Amniotic epithelial cell (primary cell): ENCODE measurements at places on chromosomes 3 and 15.

DNA sequence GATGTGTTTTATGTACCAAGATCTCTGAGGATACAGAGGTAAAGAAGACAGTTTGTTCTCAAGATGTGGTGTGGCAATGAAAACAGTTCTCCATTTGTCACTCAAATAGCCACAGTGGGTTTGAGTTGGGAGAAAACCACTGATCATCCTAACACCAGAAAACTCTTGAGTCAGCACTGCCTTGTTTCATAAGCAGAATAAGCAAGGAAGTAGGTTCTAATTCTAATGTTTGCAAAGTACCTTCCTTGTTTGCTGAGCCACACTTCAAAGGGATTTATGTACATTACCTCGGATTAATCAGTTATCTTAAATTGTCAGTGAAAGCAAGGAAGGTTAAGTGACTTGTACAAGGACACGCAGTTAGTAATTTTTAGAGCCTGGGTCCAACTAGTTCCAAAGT, 107.8 kb upstream of the BOC start:
- peak; percentile 49 for DNase-seq

GRCh38 chr3:23811919-23812318, 6.2 kb downstream of the UBE2E1 start:
- DNase-seq = no peak

DNA sequence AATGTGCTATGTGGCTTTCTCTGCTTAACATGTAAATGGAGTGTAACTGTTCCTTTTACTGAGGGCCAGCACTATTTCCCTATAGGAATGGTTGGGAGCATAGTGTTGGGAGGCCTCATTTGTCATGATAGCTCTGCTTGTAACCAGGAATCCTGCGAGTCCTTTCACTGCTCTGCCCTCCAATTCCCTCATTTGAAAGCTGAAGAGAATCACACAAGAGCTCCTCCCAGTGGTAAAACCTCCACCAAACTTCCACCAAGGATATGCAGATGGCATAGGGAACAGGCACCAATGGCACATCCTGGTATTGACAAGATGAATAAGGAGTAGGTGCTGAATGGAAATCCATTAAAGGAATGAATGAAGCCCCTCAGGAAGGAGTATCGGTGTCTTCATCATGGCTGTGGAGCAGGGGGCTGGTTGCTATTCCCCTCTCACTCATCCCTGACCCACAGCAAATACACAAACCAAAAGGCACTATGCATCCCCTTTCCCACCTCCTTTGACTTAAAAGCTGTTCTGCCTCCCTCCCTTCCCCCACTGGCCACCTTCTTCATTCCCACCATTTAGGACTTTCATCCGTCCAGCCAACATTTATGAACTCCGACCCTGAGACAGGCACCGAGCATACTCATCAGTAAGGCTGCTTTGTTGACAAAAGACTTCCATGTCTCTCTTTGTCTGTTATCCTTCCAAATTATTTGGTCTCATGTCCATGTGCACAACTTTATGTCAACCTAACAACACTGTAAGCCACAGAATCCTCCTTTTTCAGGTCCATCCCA, 560.8 kb downstream of the FOXP1 start:
- peak; percentile 33 for DNase-seq

DNA sequence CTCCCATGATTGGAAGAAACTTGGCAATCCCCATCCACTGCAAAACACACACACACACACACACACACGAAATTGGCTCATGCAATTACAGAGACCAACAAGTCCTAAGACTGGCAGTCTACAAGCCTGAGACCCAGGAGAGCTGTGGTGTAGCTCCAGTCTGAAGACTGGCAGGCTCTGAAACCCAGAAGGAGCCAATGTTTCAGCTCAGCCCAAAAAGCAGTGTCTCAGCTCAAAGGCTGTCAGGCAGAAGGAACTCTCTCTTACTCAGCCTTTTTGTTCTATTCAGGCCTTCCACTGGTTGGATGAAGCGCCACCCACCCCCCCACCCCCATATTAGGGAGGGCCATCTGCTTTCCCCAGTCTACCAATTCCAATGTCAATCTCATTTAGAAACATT, 32.1 kb downstream of the MESD start:
- no peak for DNase-seq

- no peak for DNase-seq
Measured at GRCh38 chr3:160637086-160637485, 39.9 kb upstream of the ARL14 start.
